Ascending aorta (tissue), 2 donors: ENCODE measurements at places on chromosomes 2 and 18. TPM values are rescaled to one million over a fixed set of nuclear protein-coding genes. Genes with fewer than 3 reads are reported as not detected.

DNA sequence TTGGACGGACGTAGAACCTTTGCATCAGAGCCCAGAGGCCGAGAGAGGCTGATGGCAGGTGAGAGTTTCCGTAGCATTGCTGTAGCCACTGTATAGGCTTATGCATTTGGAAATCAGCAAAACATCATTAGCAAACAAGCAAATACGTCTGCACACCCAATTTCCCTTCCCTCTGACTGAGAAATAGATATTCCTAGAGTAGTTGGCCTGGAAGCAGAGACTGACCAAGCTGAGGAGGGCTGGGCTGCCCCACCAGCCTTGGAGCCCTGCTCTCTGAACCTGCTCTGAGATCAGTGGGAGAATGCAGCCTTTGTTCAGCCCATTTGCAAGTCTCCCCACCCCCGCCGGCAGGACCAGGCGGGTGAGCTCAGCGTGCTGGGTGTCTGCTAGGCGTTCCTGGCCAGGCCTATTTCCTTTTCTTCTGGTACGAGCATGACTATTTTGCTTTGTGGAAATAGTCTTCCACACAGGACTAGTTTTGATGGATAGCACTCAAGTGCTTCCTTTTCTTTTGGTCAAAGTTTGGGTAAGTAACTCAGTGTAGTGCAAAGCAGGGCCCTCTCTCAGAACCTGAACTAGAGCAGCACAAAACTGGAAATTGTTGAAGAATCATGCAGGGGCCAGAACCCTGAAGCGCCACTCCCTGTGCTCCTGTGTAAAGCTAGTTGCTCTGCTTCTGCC is 21.9 kb upstream of the RNF149 start:
- DNase-seq, result no peak

- DNase-seq, result no peak
These were observed 558.7 kb upstream of the LRRTM1 start for GRCh38 chr2:80863147-80863714.

- no peak for DNase-seq
These were observed 5.6 kb downstream of the CPSF3 start for GRCh38 chr2:9428965-9429577.

GRCh38 chr2:227846831-227847230 is 24.6 kb upstream of the DAW1 start:
- DNase-seq, result no peak

HIBCH gene
- 3.7 TPM for total RNA-seq

GRCh38 chr2:64918220-64918886 is 70.8 kb upstream of the SLC1A4 start:
- no peak for DNase-seq

DNA sequence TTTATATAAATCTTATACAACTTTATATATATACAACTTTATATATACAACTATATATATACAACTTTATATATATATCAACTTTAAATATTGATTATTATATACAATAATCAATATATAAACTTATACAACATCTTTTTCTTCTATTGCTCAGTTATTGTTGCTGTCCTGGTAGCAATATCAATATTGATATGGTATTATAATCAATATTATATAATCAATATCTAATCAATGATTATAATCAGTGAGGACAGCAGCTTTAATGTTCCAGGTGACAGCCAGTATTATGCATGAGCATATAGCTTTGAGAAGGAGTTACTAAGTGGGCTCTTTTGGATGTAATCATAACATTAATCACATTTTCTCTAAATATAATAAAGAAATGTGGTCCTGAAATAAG is 242.3 kb upstream of the SOX11 start:
- DNase-seq, result no peak

RASGRP3 gene
- 1.6 TPM for total RNA-seq
